Stimulated activated CD4-positive, alpha-beta T cell treated with anti-CD3 and anti-CD28 coated beads, TNF-alpha, amount 100 ng/mL, for 1 hour (primary cell): ENCODE measurements at places on chromosomes 16 and 17.

GRCh38 chr17:75778861-75779249 is 5.8 kb upstream of the UNK start:
- DNase-seq = no peak

DNA sequence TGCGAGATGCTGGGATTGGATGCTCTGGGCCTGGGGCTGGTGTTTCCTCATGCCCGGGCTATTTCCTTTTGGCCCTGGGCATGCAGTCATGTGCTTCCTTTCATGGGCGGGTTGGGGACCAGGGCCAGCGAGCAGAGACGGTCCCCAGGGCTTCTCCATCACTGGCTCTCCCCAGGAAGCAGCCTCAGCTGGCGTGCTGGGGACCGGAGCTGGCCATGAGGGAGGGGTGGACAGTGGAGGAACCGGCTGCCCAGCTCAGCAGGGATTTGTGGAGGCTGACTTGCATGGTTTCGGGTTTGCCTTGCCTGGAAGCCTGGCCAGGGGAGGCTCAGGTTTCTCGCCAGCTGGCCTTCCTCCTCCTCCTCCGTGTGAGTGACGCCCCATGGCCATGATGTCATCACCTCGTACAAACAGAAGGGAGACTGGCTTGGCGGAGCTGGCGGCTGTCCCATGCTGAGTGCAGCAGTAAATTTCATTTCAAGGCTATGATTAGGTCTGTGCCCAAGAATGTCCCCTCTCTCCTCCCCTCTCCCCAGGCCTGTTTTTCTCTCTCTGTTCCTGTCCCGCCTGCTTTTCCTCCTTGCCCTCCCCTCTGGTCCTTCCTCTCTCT is 8.9 kb upstream of the TIMP2 start:
- no peak for DNase-seq

DNA sequence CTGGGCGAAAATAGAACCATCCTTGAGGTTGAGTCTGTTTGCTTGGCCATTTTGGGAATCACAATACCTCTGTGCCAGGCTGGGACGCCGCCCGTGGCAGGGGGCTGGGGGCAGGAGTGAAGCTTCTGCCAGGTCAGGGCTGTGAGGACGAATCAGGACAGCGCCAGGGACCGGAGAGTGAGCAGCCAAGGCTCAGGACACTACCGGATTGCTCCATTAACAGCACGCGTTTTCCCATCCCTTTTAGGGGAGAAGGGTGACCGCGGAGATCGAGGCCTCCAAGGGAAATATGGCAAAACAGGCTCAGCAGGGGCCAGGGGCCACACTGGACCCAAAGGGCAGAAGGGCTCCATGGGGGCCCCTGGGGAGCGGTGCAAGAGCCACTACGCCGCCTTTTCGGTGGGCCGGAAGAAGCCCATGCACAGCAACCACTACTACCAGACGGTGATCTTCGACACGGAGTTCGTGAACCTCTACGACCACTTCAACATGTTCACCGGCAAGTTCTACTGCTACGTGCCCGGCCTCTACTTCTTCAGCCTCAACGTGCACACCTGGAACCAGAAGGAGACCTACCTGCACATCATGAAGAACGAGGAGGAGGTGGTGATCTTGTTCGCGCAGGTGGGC is 23.4 kb downstream of the C1QTNF1 start:
- no peak for DNase-seq

DNA sequence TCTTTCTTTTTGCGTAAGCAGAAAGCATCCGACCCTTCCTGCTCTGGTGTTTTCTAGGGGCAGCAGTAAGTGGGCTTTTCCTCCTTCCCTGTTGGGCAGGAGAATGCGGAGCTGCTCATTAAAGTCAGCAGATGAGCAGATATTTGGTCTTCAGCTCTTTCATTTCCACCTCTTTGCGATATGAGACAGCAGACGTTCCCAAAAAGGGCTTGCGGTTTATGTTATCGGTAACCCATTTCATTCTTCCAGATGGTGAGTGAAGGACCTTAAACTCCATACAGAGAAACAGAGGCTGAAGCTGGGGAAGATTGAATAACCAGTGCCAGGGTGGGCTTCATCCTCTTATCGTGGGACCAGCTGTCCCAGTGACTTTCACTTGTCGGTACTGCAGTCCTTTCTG is 40.7 kb downstream of the KSR1 start:
- no peak for DNase-seq

DNA sequence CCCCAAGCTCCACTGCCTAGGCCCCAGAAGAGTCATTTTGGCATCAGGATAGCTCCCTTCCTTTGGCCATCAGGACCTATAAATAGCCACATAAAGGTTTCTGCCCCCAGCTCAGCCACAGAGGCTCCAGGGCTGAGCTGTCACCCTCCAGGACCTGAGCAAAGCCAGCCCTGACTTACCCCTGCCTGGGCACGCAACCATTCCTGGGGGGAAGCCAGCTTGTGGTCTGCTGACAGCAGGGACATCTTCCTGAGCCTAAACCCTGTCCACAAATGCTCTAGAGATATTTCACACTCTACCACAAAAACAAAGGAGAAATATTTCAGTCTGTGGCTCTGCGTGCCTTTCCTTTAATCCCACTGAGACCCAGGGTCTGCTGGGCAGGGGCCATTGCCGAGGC is 123.7 kb upstream of the CCL2 start:
- no peak for DNase-seq

GRCh38 chr16:14672403-14672971 is 21.6 kb downstream of the PLA2G10 start:
- no peak for DNase-seq

GRCh38 chr17:83194761-83195329 is 115.4 kb downstream of the METRNL start:
- no peak for DNase-seq
